ENCODE measurements at places on chromosomes 1 and 21.

DNA sequence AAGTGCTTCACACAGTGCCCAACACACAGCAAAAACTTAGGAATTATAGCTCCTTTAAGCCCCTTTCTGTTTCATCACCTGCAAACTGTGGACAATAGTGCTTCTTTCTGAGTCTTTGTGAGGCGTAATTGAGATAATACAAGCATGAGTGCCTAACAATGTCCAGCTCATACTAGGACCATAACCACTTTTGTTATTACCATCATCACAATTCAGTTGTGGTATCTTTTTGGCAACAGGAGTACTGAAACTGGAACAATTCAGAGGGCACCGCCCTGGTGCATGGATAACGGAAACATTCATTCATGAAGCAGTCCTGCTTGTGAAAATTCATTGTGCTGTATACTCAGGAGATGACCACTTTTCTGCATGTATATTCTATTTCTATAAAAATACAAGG is 18.2 kb downstream of the DNAJC11 start:
- no peak for DNase-seq
- peaks cover 9% of the 10 kb centered on the region for H3K4me1 ChIP-seq
- no peaks in the 10 kb centered on the region for H3K27me3 ChIP-seq
- no peak overlapping the region for H3K4me3 ChIP-seq
- H3K36me3 ChIP-seq = peaks cover 18% of the 10 kb centered on the region
- H3K27ac ChIP-seq = no peak overlapping the region

- no peaks in the 10 kb centered on the region for H3K4me1 ChIP-seq
- no peak overlapping the region for H3K4me3 ChIP-seq
- no peaks in the 10 kb centered on the region for H3K36me3 ChIP-seq
- peaks cover 3% of the 10 kb centered on the region for H3K27me3 ChIP-seq
- no peak overlapping the region for H3K27ac ChIP-seq
These were observed 273.8 kb upstream of the USP25 start for GRCh38 chr21:15455819-15456462.

DNA sequence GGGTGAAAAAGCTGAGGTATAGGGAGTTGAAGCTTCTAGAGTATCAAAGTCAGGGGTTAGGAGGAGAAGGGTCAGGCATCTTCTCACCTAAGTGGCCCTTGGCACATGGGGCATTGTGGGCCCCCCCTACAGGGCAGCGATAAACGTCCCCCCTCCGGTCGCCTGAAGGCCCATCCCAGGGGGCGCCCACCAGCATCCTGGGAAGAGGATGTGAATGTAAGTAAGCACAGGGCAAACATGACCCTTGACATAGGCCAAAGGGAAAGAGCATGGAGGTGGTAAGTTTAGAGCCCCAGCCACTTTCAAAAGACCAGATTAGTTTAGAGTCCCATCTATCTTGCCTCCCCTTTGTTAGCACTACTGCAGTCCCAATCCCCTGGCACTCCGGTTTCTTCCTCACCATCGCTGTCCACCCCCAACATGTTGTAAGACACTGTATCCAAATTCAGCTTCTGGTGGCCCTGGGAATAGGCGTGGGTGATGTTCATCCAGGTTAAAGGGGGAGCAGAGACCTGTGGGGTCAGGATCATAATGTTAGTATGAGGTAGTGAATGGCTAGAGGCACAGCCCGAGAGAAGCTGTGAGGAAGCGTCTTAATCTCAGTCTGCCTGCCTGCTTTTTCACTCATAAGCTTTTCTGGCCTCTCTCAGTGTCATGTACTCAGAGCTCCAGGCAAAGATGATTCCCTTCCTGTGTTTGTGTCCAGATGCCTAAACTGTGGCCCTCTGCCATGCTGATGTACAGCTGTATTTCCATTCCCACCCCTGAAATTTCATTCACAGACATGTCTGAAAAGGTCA is 2.7 kb downstream of the ITGA10 start:
- no peaks in the 10 kb centered on the region for H3K27me3 ChIP-seq
- peaks cover 14% of the 10 kb centered on the region for H3K36me3 ChIP-seq
- DNase-seq = no peak
- no peak overlapping the region for H3K4me3 ChIP-seq

DNA sequence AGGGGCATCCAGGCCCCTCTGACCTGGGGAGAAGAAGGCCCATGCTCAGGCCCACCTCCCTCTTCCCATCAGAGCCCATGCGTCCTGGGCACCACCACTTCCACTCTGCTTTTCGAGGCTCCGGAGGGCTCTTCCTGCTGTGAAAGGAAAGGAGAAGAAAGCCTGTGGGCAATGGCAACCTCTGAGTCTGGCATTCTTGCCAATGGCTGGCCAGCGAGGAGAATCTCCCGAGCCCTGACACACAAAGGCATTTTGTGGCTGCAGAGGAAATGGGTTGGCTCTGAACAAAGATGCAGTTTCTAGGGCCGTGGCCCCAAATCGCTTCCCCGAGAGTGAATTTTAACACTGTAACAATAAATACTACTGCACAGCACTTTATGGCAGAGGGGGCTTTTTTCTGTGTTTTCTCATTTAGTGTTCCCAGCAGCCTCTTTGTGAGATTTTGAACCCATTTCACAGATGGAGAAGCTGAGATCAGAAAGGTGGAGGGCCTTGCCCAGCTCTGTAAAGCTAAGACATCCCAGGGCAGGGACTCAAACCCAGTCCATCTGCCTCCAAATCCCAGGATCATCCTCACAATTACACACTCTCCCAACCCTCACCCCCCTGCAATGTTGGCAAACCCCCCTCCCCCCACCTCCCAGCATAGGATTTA is 35.7 kb upstream of the TMEM51 start:
- H3K4me1 ChIP-seq = no peaks in the 10 kb centered on the region
- no peak for DNase-seq
- peaks cover 8% of the 10 kb centered on the region for H3K27me3 ChIP-seq
- no peaks in the 10 kb centered on the region for H3K36me3 ChIP-seq

DNA sequence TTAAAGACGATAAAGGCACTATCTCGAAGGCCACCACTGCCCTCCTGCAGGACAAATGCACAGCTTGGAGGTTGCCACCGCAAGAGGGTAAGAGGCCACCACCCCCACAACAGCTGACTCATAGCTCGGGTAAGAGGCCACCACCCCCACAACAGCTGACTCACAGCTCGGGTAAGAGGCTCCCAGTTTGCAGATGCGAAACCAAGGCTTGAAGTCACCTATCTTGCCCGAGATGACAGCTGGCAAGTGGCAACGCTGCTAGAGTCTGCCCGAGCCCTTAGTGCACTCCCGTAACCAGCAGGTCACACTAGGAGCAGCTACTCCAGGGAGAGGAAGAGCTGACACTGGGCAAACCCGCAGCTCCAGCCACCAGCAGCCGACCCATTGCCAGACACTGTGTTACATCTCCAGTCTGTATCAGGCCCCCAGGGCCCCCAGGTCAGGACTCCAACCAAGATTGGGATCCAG is 17.1 kb upstream of the SPSB1 start:
- peaks cover 11% of the 10 kb centered on the region for H3K4me1 ChIP-seq
- peaks cover 4% of the 10 kb centered on the region for H3K36me3 ChIP-seq
- H3K27me3 ChIP-seq = peaks cover 7% of the 10 kb centered on the region
- no peak overlapping the region for H3K27ac ChIP-seq
- no peak for DNase-seq

DNA sequence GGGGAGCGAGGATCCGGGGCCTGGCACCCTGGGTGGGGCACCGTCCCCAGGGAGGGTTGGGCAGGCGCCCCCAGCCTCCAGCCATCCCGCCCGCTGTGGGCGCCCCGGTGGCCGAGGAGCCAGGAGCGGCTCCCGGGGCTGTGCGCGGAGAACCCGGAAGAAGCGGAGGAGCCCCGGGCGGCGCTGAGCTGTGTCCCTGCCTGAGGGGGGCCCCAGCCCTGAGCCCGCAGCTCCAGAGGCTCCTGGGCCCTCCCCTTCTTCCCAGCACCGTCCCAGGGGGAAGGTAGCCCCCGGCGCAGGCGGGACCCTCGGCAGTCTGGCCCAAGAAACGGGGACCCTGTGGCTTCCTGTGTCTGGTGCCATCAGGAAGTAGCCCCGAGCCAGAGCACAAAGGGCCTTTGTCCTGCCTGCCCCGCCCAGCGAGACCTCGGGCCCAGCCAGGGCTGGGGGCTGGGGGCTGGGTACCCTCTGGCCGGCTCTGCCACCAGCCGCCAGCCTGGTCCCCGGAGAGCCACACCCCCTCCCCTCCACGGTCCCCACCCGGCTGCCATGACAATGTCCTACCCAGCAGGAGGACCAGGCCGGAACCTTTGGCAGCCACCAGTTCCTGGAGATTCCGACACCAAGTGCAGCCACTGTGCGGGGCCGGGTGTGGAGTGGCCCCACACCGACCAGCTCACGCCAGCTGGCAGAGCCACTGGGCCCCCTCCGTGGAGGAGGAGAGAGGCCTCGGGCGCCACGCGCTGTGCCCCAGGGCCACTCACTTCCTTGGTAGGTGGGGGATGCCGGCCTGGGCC is 15.6 kb upstream of the TTLL10 start:
- H3K4me3 ChIP-seq = peak overlapping the region; percentile 87
- peaks cover 4% of the 10 kb centered on the region for H3K4me1 ChIP-seq
- H3K27me3 ChIP-seq = no peaks in the 10 kb centered on the region

DNA sequence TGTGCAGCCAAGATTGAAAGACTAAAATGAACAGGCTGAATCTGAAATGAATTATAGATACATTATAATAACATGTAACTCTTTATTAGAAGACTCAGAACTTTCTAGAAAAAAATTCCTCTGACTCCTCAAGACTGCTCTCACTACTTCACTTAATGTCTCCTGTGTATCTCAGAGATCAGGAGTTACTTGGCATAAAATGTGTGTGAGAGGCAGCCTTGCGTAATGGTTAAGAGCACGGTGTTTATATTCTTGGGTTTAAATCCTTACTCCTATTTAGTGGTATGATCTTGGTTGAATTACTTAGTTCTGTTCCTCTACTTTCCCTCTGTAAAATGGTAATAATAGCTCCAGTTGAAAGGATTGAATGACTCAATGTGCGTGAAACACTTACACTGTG is 634.9 kb downstream of the LTN1 start:
- H3K4me3 ChIP-seq = no peak overlapping the region
- no peaks in the 10 kb centered on the region for H3K36me3 ChIP-seq
- no peaks in the 10 kb centered on the region for H3K27me3 ChIP-seq
- H3K4me1 ChIP-seq = no peaks in the 10 kb centered on the region

- H3K36me3 ChIP-seq = no peaks in the 10 kb centered on the region
- no peak overlapping the region for H3K4me3 ChIP-seq
- no peaks in the 10 kb centered on the region for H3K4me1 ChIP-seq
- no peak for DNase-seq
- peaks cover 12% of the 10 kb centered on the region for H3K27me3 ChIP-seq
These were observed 171.7 kb downstream of the HUNK start for GRCh38 chr21:32044205-32045180.

DNA sequence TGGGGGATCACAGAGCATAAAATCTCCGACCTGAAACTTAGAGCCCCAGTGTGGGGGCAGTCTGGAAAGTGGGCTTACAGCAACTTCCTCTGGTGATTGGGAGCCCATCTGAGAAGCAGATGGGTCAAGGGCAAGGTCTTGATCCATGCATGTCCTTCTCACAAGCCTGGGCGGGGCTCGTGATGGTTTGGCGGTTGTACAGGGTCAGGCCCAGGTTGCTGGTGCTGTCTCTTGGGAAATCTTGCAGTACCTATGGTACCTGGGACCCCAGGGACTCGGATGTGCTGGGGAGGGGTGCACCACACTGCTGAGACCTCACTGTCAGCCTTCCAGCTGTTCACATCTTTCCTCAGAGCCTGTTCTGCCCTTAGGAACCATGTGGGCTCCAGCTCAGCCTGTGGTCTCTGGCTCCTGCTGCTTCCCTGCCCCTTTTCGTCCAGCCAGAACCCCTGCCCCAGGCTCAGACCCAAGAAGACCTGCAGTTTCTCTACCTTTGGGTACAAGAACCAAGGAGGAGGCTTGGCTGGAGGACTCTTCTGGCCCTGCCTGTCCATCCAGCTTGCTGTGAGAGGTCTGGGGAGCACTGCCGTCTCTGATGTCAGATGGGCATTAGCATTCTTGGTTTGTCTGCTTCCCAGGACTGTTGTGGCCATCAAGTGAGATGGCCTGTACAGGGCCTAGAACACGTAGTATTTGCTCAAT is 24.5 kb downstream of the WNT4 start:
- no peak for DNase-seq
- H3K4me3 ChIP-seq = peak overlapping the region; percentile 27
- peaks cover 52% of the 10 kb centered on the region for H3K4me1 ChIP-seq
- H3K36me3 ChIP-seq = peaks cover 7% of the 10 kb centered on the region
- H3K27me3 ChIP-seq = no peaks in the 10 kb centered on the region
- H3K27ac ChIP-seq = peak overlapping the region; percentile 80

DNA sequence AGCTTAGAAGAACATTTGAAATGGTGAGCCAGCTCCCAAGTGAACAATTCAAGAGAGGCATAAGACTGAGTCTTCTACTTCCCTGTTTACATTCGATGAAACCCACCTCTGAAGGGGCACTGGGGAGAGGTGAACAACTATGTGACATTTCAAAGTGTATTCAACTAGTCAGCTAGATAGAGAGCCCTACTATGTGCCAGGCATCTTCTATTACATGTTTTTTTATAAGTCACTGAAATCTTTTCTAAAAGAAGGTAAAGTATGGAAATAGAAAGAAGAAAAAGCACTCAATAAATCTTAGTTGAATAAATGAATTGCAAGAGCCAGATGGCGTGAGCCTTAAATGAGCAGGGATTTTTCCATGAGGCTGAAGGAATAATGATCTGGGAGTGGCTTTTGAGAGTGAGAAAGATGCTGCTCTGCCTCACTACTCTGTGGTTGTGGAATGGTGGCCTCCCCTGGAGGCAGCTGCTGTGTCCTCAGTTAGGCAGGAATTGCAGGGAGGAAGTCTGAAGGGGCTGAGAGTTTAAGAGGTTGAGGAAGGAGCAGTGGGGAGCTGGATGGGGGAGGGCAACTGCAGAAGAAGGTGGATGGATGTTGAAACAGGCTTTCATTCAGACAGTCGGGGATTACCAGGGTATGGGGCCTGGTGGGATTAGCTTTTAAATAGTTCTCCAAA is 10.4 kb upstream of the PTPRF start:
- peaks cover 29% of the 10 kb centered on the region for H3K27me3 ChIP-seq
- H3K4me3 ChIP-seq = no peak overlapping the region
- H3K27ac ChIP-seq = no peak overlapping the region
- DNase-seq = no peak
- no peaks in the 10 kb centered on the region for H3K36me3 ChIP-seq

- no peak overlapping the region for H3K4me3 ChIP-seq
- DNase-seq = no peak
These were observed 5.7 kb downstream of the ACOT11 start for GRCh38 chr1:54553602-54554313.

GRCh38 chr1:230463760-230464159 is 37.6 kb upstream of the PGBD5 start:
- DNase-seq = no peak
- H3K36me3 ChIP-seq = no peaks in the 10 kb centered on the region
- no peak overlapping the region for H3K27ac ChIP-seq
- peaks cover 1% of the 10 kb centered on the region for H3K4me1 ChIP-seq
- no peak overlapping the region for H3K4me3 ChIP-seq

- no peaks in the 10 kb centered on the region for H3K36me3 ChIP-seq
- no peaks in the 10 kb centered on the region for H3K4me1 ChIP-seq
- H3K27me3 ChIP-seq = peaks cover 3% of the 10 kb centered on the region
- DNase-seq = no peak
- no peak overlapping the region for H3K27ac ChIP-seq
- no peak overlapping the region for H3K4me3 ChIP-seq
These were observed 15.9 kb downstream of the ZMYND12 start for GRCh38 chr1:42439940-42440339.

All from memory B cell (primary cell).